BJ (cell line): ENCODE measurements at places on chromosomes 4 and X.

- no peak for DNase-seq
Observed at GRCh38 chrX:67415937-67416336, 127.9 kb upstream of the AR start.

DNA sequence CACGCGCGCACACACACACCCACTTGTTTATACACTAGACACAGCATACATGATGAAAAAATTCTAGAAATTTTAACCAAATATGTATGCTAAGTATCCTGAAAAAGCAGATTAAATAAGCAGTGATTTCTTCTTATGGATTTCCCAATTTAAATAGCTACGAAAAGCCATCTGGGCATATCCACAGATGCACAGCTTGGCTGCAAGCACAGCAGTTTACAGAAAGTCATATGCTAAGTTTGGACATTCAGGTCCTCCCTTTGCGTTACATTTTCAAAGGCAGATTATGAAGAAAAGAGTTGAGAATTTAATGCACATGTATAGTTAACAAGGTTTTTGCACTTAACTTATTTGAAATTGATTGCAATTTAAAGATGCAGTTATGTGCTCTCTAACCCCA lies 542.2 kb upstream of the EPHA5 start:
- no peak for DNase-seq

- no peak for DNase-seq
Observed at GRCh38 chrX:101223226-101223625, 3.6 kb downstream of the DRP2 start.

- DNase-seq, result no peak
Observed at GRCh38 chrX:134524181-134524580, 64.2 kb downstream of the HPRT1 start.

DNA sequence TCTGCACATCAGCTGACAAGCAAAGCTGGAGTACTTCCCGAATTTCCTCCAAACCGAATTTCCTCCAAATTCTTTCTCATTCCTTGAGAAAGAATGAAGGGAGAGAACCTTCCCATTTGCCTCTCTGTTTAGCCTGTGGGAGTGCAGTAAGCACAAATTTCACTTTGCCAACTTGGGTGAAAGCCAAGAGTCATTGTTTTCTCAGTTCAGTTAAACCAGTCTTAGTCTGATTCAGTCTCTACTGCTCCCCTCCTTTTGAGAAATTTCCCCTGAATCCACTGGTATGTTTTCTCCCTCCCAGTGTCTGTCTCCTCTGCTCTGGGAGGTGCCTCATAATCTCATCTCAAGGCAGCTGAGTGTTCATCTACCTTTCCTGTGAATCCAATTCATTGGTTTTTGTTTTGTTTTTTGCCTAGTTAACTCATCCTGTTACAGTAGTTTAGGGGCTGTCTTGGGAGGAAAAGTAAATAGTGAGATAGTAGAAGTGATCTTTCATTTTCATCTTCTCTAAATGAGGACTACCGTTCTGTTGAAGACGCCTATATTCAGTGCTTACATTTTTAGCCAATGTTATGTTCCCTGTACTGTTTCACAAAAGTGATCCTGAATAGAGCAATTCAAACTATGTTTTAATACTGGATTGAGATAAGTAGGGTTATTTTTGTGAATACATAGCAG lies 49.0 kb downstream of the SYTL5 start:
- DNase-seq, result no peak

- DNase-seq, result no peak
Observed at GRCh38 chr4:185263419-185263818, 54.0 kb downstream of the SNX25 start.

DNA sequence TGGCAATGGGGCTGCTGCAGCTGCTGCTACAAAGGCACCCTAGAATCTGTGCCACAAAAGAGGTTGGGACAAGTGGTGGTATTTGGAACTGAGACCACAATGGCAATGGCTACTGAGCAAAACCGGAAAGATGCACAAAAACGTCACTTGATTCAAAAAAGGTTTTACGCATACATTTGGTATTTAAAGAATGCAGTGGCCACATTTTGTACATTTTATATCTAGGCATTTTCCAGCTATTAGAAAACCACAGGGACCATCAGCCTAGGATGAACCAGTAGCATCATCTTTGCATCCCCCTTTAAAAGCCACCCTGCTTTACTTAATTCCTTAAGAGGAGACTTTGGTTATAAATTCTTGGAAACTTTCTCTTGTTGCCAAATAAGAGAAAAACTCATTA lies 104.8 kb upstream of the CXCL13 start:
- no peak for DNase-seq

- DNase-seq, result no peak
Observed at GRCh38 chr4:154312246-154312645, 179.4 kb downstream of the DCHS2 start.

GRCh38 chr4:153242839-153243324 lies 38.6 kb downstream of the TRIM2 start:
- DNase-seq, result no peak

DNA sequence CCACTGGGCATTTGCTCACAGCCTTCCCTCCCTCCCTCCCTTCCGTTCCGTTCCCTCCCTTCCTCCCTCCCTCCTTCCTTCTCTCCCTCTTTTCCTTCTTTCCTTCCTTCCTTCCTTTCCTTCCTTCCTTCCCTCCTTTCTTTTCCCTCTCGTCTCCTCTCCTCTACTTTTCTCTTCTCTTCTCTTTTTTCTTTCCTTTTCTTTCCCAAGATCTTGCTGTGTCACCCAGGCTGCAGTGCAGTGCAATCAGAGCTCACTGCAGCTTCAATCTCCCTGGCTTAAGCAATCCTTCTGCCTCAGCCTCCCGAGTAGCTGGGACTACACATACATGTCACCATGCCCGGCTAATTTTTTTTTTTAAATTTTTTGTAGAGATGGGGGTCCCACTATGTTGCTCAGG lies 26.7 kb upstream of the ING2 start:
- DNase-seq, result no peak

DNA sequence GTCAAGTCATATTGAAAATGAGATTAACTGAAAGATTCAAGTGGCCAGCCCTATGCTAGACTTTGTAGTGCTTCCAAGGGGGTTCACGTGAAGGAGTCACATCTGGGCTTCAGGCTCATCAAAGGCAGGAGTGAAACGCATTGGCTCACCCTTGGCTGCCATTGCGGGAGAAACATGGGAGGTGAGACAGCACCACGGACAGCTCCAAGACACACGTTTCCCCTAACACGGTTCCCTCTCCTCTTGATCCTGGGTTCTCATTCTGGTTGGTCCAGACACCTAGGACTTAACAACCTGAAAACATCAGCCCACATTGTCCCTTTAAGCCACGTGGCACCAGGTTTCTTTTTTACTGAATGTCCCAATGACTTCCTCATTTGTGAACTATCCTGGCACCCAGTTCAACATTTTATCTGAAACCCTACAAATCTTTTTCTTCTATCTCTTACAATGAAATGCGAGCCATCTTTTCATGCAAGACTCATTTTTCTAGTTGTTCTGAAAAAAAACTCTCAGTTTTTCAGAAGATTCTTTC lies 279.0 kb upstream of the VCX3A start:
- no peak for DNase-seq

- no peak for DNase-seq
Observed at GRCh38 chr4:112266823-112267222, 18.9 kb downstream of the TIFA start.

DNA sequence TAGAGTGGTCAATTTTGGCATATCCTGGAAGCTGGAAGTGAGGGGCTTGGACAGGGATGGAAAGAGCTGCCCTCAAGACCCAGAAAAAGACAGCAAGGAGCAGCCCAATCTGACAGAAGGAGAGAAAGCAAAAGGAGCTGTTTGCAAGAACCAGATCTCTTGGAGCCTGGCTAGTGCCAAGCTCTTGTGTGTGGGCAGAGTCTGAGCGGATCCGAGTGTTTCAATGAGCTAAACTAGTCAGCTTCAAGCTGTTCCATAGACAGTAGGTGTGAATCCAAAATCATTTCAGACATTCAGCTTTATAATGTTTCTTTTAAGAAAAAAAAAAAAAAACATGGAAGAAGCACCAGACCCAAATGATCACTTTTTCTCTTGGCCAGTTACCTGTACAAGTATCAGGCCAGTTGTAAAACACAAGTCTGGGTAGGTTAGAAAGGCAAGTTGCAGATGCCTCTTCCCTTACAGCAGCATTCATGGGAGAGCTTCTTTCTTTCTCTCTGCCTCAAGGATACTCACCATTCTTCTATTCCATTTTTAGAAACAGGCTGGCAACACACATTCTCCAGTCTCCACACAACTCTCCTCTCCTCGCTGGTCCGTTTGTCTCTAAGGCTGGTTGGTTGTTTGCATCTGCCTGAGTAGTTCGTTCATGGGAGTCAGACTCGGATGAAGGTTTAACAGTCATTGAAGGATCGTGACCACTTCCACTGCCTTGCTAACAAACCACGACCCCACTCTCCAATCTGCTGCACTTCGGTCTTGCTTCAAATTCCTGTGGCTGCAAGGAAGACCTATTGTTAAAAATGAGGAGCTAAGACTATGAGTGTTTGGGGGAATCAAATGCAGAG lies 105.2 kb upstream of the GATB start:
- DNase-seq, result no peak

- no peak for DNase-seq
Observed at GRCh38 chrX:132819711-132820264, 138.6 kb downstream of the HS6ST2 start.

GRCh38 chr4:150510176-150510865 lies 71.6 kb upstream of the MAB21L2 start:
- peak; percentile 47 for DNase-seq

DNA sequence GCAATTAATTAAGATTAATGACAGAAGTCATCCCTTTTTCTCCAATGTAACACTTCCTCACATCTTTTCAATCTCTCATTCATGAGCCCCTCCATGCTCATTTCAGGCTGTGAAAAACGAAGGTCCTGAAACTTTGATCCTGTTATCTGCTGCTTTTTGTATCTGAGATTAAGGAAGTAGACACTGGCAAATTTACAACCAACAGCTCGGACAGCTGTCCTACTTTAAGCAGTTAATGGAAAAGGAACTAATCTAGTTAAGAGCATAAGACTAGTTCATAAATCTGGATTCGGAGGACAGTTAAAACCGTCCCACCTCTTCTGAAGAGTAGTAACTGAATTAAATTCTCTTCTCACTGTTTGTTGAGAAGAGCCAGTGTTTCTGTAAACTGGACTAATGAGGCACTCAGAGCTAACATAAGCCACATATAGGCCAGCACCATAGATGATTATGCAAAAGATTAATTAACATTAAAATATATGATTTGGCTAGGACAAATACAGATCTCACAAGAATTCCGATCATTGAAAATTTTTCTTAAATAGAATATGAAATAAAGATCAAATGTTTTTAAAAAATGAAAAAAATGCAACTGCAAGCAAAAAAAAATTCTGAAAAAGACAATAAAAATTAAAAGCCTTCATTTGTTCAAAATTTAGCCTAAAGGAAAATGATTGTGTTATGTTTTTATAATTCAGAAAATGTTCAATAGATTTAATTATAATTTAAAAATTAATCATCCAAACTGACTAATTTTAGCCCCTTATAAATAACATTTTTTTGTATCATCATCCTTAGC lies 114.4 kb downstream of the ANTXR2 start:
- DNase-seq, result no peak

- no peak for DNase-seq
Observed at GRCh38 chr4:99824070-99824599, 7.5 kb downstream of the DAPP1 start.

GRCh38 chr4:81504112-81505003 lies 32.7 kb upstream of the RASGEF1B start:
- DNase-seq, result no peak

GRCh38 chrX:135982860-135983259 lies 2.4 kb upstream of the SLC9A6 start:
- DNase-seq, result no peak

- DNase-seq, result no peak
Observed at GRCh38 chr4:25837107-25837506, 25.7 kb downstream of the SEL1L3 start.

DNA sequence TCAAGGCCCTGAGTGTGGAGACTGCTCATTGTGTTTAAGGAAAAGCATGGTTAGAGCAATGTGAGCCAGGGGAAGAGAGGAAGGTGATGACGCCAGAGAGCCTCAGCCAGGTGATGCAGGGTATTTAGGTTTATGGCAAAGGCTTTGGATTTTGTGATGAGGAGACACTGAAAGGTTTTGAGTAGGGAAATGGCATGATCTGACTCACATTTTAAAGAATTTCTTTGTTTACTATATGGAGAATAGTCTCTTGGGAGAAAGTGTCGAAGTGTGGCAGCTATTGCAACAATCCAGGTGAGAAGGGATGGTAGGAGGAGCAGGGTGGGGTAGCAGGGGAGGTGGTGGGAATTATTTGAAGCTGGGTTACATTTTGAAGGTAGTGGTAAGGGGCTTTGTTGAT lies 293.4 kb upstream of the IGFBP7 start:
- DNase-seq, result no peak

GRCh38 chr4:2915789-2916188 lies 47.4 kb downstream of the NOP14 start:
- DNase-seq, result no peak

DNA sequence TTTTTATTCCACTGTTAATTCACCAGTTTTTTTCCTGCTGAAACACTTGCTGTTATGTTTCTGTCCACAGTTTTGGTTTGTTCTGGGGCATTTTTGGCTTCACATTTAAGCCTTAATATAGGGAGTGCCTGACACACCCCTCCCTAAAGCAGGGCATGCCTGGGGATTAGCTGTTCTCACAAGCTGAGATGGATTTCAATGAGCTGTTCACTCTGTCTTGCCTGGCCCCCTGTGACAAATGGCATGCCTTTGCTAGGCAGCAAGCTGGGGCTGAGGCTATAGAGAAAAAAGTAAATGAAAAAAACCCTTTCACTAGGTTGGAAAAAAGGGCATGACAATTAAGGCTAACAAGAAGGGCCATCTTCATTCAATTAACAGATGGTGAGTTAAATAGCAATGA lies 22.4 kb downstream of the LPAR4 start:
- DNase-seq, result no peak

GRCh38 chr4:110198049-110198434 lies 373 bp downstream of the ELOVL6 start:
- DNase-seq, result no peak

DNA sequence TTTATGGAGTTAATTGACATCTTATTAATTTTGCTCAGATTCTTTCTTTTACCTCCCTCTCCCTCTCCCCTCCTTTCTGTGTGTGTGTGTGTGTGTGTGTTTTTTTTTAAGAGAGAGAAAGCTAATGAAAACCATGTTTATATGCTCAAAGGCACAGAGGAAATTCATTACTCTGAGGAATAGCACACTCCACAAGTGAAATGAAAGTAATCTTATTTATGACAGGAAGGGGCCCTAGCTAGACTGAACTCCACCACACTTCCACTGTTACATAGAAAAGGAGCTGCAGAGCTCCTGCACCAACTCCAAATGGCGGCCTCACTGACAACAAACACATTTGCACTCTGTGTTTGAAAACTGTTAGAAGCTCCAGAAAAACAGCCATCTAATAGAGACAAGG lies 150.6 kb downstream of the RASL11B start:
- DNase-seq, result peak; percentile 38

DNA sequence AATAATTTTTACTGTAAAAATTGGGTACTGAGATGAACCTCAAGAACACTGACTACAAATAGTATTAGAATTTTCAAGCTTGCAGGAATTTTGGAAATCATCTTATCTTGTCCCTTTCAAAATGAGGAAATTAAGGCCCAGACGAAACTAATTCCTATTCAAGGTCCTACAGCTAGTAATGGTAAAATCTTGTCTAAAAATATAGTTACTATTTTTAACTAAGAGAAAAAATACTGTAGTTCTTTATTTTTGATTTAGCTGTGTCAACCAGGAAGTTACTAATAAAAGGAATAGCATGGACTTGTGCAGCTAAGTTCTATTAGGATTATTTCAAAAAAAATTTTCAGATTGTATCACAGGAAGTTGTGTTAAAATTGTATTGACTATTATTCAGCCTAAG lies 12.7 kb downstream of the PRIMPOL start:
- DNase-seq, result no peak
